ENCODE measurements at places on chromosomes 11 and 22. TPM values are rescaled to one million over a fixed set of nuclear protein-coding genes. Genes with fewer than 3 reads are reported as not detected.

- no peak for DNase-seq
Measured at GRCh38 chr11:628056-628455, 1.1 kb upstream of the SCT start.

- DNase-seq, result no peak
Measured at GRCh38 chr11:112404112-112404511, 143.5 kb upstream of the PLET1 start.

DNA sequence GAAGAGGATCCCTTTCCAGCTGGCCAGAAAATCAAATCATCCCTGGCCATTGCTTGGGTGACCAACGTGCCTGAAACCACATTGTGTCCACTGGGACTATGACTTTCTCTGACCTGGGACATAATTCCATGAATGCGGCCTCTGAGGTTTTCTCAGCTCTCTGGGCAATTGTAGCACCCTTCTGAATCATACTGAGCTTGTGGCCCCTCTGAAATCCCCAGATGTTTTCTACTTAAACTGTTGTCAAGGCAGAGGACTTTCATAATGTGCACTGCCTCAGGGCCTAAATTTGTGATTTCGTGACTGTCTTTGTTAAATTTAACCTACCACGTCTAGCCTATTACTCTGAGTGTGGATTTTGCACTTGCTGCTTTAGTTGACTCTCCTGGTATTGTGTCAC is 321.1 kb upstream of the PLET1 start:
- DNase-seq, result no peak

DNA sequence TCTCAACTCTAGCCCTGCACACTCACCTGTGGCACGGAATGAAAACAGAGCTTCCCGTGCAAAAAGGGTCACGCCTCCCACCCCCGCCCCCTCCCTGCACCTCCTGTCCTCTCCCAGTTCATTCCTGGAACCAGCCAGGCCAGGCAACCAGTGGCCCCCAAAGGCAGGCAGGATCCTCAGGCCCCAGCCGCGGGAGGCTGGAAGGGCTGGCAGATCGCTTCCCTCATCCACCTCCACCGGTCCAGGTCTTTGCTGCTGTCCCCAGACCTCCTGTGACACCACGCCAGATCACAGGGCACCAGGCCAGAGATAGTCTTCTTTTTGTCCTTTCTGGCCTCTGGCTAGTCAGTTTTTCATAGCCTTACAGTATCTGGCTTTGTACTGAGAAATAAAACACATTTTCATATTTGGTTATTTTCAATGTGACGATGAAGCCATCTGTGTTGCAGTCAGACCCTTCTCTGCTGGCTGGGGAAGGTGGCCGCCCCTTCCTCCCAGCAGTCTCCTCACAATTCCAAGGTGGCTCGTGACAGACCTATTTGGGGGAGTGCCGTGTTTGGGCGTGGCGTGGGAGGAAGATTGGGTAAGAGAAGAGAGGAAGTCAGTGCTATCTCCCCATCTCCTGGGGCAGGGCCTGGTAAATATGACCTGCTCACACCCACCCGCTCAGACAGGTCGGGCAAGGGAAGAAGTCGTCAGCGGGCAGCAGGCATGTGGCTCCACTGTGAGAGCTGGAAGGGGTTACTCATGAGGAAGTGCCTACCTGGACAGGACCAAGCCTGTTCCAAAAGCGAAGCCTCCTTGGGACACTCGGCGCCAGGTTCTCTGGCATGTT is 9.1 kb downstream of the SSH3 start:
- DNase-seq, result no peak

- no peak for DNase-seq
Measured at GRCh38 chr11:117891362-117891761, 14.9 kb upstream of the FXYD6 start.

GRCh38 chr11:44171518-44171917 is 76.0 kb downstream of the EXT2 start:
- no peak for DNase-seq

- DNase-seq, result no peak
Measured at GRCh38 chr11:9799886-9800285, 136.0 kb downstream of the SWAP70 start.

DNA sequence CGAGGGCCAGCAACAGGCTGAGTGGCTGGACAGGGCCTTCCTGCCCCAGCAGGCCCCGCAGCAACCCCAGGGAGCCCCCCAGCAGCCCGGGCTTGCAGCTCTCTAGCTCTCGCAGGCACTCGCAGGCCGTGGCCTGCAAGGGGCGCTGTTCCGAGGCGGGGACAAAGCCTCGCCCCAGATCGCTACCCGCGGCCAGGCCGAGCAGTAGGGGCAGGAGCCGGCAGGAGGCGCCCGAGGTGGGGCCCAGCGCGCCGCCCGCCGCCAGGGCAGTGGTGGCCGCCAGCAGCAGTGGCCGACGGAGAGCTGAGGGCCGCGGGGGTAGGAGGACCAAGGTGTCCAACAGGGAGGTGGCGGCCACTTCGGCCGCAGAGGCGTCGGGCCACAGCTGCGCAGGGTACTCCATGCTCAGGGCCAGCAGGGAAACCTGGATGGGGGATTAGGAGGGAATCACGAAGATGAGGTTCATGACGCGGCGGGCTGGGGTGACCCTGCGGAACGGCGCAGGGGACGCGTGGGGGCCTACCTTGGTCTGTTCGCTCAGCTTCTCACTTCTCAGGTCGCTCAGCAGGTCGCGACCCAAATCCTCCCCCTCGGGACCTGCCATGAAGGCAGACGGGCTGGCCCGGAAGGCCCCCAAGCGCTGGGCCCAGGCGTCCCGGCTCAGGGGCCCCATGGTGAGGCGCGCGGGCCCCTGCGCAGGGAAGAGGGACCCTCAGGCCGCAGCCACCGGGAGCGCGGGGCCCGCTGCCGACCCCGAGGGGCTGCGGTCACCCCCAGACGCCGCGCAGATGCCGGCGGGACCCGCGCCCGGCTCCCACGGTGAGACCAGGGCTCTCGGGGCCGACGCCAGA is 632 bp downstream of the AP5B1 start:
- DNase-seq, result peak; percentile 19

DNA sequence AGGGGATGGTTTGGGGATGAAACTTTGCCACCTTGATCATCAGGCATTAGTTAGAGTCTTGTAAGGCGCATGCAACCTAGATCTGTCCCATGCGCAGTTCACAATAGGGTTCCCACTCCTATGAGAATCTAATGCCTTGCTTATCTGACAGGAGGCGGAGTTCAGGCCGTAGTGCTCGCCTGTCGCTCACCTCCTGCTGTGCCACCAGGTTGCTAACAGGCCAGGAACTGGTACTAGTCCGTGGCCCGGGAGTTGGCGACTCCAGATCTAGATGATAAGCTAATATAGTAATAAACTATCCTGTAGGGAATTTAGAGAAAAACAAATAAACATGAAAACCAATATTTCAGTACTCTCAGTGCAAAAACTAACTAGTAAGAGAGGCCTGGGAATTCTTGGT is 155.4 kb upstream of the ANO5 start:
- no peak for DNase-seq

SLC22A12 gene
- total RNA-seq, result not detected

LGALS1 gene
- 1,340 TPM for total RNA-seq

OR8G5 gene
- total RNA-seq, result not detected

SSTR3 gene
- not detected for total RNA-seq
